ENCODE measurements at places on chromosomes 1 and 21. TPM values are rescaled to one million over a fixed set of nuclear protein-coding genes. Genes with fewer than 3 reads are reported as not detected.
A peak's percentile ranks its signal among the peaks of the same experiment; 100 is the strongest.

DNA sequence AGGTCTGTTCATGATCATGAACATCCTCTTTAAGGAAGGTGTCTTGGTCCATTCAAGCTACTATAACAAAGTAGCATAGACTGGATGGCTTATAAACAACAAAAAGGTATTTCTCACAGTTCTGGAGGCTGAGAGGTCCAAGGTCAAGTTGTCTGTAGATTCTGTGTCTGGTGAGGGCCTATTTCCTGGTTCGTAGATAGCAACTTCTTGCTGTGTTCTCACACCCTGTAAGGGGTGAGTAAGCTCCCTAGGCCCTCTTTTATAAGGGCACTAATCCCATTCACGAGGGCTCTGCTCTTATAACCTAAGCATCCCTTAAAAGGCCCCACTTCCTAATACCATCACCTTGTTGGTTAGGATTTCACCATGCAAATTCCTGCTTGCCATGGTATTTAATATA, 347.7 kb downstream of the PTBP2 start:
- DNase-seq = no peak

The BNIPL gene
- total RNA-seq = 3.6 TPM

GRCh38 chr1:89608319-89608983, 24.5 kb upstream of the LRRC8C start:
- peak; percentile 50 for DNase-seq

DNA sequence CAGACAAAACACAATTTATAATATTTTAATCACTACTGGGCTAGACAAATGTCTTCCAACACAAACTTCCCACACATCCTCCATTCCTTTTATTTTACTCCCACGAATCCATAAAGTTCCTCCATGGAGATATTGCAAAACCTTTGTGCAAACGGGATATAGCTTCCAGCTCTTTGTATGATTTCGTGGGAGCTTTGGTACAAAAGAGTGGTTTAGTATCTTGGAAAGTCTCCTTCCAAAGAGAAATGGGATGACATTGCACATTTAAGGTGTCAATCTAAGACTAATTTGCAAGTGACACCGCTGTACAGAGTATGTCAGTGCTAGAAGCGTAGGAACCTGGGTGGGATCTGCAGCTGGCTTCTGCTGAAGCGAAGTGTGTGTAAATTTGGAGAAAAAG, 455.2 kb upstream of the RUNX1 start:
- no peak for DNase-seq

- no peak for DNase-seq
These were observed 401.2 kb downstream of the MATN1 start for GRCh38 chr1:30321996-30322858.

DNA sequence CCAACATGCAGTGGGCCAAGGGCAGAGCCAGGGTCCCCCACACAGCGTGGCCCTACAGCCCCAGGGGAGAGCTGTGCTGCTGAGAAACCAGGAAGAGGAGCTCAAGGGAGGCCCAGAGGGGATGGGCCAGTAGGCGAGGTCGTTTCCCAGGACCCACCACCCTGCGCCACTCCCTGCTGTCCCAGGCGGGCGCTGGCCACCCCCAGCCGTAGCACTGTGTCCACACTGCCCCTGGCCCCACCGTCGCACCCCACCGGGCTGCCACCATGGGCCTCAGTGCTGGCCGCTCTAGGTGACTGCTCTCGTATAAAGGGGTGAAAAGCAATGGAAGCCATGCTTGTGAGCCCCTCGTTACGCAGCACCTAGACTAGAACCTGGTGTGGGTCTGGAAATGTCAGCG, 22.4 kb downstream of the NADK start:
- DNase-seq = no peak

DNA sequence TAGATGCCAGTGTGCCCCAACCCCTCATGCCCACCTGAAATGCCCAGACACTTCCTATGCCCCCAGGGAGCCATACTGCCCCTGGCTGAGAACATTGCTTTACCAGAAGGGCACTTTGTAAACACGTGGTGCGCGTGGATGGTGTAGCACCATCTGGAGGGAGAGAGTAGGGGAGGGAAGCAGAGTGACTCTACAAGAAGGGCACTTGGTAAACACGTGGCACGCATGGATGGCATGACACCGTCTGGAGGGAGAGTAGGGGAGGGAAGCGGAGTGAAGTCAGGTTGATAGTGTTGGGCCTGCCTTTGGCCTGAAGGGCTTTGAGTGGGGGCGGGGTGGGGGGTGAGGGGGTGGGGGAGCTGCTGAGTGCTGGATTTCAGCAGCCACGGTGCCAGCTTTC, 324.0 kb upstream of the VAMP3 start:
- DNase-seq = no peak

- no peak for DNase-seq
These were observed 982 bp downstream of the SLC9A1 start for GRCh38 chr1:27153927-27154358.

DNA sequence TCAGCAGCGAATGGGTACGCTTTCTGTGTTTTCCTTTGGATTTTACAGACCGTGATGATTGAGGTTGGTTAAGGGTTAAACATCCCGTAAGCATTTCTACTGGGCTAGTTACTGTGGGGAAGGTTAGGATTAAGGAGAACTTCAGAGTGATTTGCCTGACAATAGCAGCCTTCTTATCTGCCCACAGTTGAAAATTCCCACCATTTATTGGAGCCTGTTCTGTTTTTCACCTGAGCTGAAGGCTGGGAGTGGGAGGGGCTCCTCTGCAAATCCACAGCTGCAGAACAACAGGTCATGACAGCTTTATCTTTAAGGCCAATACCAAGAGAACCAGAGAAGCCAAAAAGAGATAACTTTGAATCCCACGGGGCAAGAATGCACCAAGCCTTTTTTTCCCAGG, 168.6 kb downstream of the KAZN start:
- no peak for DNase-seq

GRCh38 chr1:65221638-65222339, 73.8 kb downstream of the AK4 start:
- no peak for DNase-seq

The CHRM3 gene
- total RNA-seq = 11.5 TPM

The OR2T2 gene
- not detected for total RNA-seq

GRCh38 chr1:42841010-42841409, 5.4 kb upstream of the ZNF691 start:
- no peak for DNase-seq

DNA sequence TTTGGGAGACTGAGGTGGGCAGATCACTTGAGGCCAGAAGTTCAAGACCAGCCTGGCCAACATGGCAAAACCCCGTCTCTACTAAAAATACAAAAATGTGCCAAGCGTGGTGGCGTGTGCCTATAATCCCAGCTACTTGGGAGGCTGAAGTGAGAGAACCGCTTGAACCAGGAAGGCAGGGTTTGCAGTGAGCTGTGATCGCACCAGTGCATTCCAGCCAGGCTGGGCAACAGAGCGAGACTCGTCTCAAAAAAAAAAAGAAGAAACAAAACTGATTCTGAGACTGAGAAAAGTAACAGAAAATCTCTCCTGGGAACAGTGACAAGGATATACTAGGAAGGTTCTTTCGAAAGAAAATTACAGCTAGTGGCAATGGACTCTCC, 20.9 kb downstream of the USP48 start:
- no peak for DNase-seq

GRCh38 chr1:197392541-197392940, 124.5 kb downstream of the CRB1 start:
- DNase-seq = no peak

DNA sequence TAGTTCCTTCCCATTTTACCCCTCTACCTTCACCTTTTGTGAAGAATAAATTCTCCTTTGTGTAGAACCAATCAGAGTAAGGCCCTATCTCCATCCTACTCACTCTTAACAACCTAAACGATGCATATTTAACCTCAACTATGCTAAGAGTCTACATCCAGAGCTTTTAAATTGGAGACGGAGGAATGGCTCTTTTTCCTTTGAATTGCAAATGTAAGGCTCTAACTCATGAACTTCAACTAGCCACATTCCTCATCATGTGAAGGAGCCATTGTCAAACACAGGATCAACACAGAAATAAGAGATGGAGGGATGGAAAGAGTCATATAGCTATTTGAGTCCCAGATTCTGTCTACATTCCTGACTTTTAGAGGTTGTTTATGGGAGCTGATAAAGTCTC, 18.2 kb downstream of the DEPDC1 start:
- no peak for DNase-seq

The TCP10L gene
- total RNA-seq = 81.3 TPM

GRCh38 chr1:225422031-225422605, 5.7 kb downstream of the LBR start:
- no peak for DNase-seq

DNA sequence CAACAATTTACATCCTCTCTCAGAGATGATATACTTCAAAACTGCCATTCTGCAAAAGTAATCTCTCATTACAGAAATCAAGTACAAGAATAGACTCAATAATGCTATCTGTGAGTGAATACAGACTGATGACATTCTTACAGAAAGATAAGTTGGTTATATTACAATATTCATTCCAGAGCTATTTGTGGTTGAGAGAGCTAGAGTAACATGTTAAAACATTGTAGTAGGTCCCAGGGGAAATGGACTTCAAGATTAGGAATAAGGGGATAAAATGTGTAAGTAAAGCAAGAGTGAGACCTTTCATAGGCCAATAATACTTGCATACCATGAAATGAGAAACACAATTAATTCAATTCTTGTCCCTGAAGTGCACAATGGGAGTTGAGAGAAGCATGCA, 1.5 kb downstream of the F13B start:
- DNase-seq = no peak

- no peak for DNase-seq
These were observed 22.9 kb downstream of the MEGF6 start for GRCh38 chr1:3588395-3588794.

DNA sequence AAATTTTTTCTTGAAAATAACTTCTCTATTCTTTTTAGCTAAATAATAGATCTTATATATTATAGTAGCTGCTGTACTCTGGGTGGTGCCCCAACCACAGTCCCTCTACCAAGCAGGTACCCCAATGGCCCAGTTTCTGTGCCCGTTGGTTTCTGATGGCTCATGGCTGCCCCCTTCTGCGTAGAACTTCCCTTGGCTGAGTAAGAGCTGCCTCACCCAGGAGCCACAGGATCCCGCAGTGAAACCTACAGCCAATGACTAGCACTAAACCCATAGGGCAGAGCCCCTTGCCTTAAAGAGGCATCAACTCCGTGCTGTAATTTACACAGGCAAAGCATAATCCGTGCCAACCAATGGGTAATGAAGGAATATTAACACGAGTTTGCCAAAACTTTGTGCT, 247.5 kb downstream of the USH2A start:
- DNase-seq = no peak
